B cell (primary cell): ENCODE measurements at places on chromosomes 5 and 9. TPM values are rescaled to one million over a fixed set of nuclear protein-coding genes. Genes with fewer than 3 reads are reported as not detected.

GRCh38 chr9:136675477-136676296 lies 11.6 kb downstream of the AGPAT2 start:
- peaks cover 12% of the 10 kb centered on the region for H3K36me3 ChIP-seq
- H3K4me1 ChIP-seq = no peaks in the 10 kb centered on the region
- H3K27me3 ChIP-seq = peaks cover 6% of the 10 kb centered on the region
- DNase-seq = no peak
- H3K4me3 ChIP-seq = no peak overlapping the region

DNA sequence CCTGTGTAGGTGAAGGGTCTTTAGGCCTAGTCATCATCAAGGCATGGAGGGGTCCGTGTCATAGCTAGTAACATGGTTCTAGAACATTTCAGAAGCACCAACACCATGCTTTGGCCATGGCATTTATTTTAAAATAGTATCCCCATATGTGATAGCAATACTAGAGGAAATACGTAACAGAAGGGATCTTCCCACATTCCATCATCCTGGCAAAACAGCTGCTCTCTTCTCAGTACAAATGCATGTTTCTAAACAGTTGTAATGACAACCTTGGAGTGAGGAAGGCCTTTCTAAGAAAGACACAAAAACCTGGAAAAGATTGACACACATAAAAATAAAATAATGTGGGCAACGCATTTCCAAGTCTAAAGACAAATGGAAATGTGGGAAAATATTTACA lies 97.6 kb downstream of the GADD45G start:
- H3K4me1 ChIP-seq = peaks cover 17% of the 10 kb centered on the region
- no peaks in the 10 kb centered on the region for H3K36me3 ChIP-seq
- no peak overlapping the region for H3K27ac ChIP-seq
- no peak for DNase-seq
- no peak overlapping the region for H3K4me3 ChIP-seq
- H3K27me3 ChIP-seq = no peaks in the 10 kb centered on the region

- no peak for DNase-seq
- H3K4me1 ChIP-seq = no peaks in the 10 kb centered on the region
- H3K36me3 ChIP-seq = no peaks in the 10 kb centered on the region
- H3K27me3 ChIP-seq = no peaks in the 10 kb centered on the region
- H3K4me3 ChIP-seq = no peak overlapping the region
- H3K27ac ChIP-seq = no peak overlapping the region
These were observed 194.2 kb upstream of the CHD1 start for GRCh38 chr5:99122976-99123375.

DNA sequence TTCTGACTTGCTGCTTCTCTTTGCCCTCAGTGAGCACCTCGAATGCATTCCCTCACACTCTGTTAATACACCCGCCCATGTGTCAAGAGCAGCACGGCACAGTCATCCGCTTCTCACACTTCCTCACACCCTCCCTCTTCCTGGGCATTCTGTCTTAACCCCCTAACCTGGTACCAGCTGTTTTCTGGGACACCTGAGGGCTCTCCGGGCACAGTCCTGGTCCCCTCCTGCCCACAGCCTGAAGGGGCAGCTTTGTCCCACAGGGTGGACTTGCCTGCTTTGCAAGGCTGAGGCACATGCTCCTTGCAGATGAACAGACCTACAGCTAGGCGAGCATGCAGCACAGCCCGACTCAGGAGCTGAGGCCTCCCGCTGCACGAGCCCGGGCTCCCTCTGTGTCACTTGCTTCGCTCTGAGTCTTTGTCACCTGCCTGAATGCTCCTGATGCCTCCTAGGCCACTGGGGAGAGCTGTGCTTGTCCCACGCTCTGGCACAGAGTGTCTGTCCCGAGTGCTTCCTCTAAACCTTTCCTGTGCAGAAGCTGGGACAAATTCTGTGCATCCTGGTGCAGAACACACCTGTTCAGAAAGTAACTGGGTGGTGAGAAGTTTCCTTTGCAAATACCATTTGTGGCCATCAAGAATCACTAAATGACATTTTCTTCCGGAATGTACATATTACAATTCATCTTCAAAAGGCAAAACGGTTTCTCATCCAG lies 47.8 kb downstream of the AHRR start:
- DNase-seq = peak; percentile 32
- no peaks in the 10 kb centered on the region for H3K36me3 ChIP-seq
- H3K27me3 ChIP-seq = peaks cover 10% of the 10 kb centered on the region
- peaks cover 27% of the 10 kb centered on the region for H3K4me1 ChIP-seq

ELL2 gene
- 27.0 and 31.6 TPM in 2 replicates for total RNA-seq

DNA sequence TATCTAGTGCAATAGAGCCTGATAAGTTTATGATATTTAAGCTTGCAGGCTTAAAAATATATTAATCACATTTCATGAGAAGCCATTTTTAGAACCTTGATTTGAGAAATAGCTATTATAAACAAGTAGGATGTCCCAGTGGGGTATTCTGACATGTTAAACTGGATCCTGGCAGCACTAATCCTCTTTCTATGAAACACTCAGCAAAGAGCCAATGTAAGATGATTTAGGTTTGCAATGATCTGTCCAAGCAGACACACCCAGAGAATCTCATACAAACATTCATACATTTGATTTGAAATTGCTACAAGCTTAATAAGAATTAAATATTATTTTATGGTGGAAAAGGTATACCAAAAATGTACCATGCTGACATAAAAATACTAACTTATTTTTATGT lies 86.5 kb downstream of the ERP44 start:
- no peak for DNase-seq
- no peak overlapping the region for H3K4me3 ChIP-seq
- H3K4me1 ChIP-seq = no peaks in the 10 kb centered on the region
- no peak overlapping the region for H3K27ac ChIP-seq
- H3K36me3 ChIP-seq = peaks cover 14% of the 10 kb centered on the region
- no peaks in the 10 kb centered on the region for H3K27me3 ChIP-seq

GRCh38 chr5:65086234-65086890 lies 317.6 kb downstream of the CWC27 start:
- H3K27me3 ChIP-seq = no peaks in the 10 kb centered on the region
- no peak overlapping the region for H3K4me3 ChIP-seq
- H3K36me3 ChIP-seq = no peaks in the 10 kb centered on the region
- H3K27ac ChIP-seq = no peak overlapping the region
- no peaks in the 10 kb centered on the region for H3K4me1 ChIP-seq
- no peak for DNase-seq

ARHGEF28 gene
- total RNA-seq = not detected in 2 replicates

- peaks cover 3% of the 10 kb centered on the region for H3K27me3 ChIP-seq
- no peak overlapping the region for H3K27ac ChIP-seq
- no peak overlapping the region for H3K4me3 ChIP-seq
These were observed 27.9 kb upstream of the RECK start for GRCh38 chr9:36008774-36009300.

LHX3 gene
- 0.19 and 0.30 TPM in 2 replicates for total RNA-seq

DNA sequence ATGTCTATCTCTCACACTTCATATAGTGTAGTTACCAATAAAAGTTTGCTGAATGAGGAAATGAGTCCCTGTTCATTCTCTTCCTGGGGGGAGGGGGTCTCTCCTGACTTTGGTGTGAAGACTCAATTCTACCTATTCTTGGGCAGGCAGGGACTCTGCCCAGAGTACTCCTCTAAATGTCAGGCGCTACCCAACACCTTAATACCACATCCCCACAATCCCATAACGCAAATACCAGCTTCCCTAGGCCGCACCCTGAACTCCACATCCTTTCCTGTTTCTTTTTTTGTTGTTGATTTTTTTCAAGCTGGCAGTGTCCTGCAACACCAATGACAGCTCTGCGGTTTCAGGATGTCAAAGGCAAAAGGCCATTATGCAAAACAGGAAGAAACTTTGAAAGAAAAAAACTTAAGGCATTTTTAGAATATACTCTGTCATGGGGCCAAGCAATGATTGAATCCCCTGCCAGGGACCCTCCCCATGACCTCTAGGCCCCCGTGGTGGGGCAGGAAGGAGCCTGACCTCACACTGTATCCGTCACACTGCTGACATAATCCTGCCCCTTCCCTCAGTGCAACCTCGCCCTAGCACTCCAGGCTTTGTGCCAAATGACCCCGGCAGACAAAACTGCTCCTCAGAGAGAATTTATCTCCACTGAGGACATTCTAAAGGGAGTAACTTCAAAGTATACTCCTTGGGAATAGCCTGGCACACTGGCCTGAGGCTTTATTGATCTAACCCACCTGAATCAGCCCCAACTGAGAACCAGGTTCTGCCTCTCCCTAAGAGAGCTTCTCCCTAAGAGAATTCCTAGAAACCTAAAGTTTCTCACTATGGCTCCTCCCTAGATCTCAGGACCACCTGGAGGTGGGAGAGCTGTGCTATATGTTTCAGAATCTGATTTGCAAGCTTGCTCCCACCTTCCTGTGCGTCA lies 8.0 kb downstream of the B4GALT1 start:
- no peaks in the 10 kb centered on the region for H3K27me3 ChIP-seq
- peak; percentile 69 for DNase-seq
- peak overlapping the region; percentile 23 for H3K4me3 ChIP-seq
- peaks cover 100% of the 10 kb centered on the region for H3K4me1 ChIP-seq
- H3K27ac ChIP-seq = peak overlapping the region; percentile 92
- H3K36me3 ChIP-seq = peaks cover 4% of the 10 kb centered on the region

GRCh38 chr9:106531491-106531890 lies 331.5 kb upstream of the ZNF462 start:
- no peak overlapping the region for H3K4me3 ChIP-seq
- no peaks in the 10 kb centered on the region for H3K4me1 ChIP-seq
- H3K36me3 ChIP-seq = no peaks in the 10 kb centered on the region
- H3K27me3 ChIP-seq = no peaks in the 10 kb centered on the region

PARP8 gene
- total RNA-seq = 82.3 and 83.6 TPM in 2 replicates

DNA sequence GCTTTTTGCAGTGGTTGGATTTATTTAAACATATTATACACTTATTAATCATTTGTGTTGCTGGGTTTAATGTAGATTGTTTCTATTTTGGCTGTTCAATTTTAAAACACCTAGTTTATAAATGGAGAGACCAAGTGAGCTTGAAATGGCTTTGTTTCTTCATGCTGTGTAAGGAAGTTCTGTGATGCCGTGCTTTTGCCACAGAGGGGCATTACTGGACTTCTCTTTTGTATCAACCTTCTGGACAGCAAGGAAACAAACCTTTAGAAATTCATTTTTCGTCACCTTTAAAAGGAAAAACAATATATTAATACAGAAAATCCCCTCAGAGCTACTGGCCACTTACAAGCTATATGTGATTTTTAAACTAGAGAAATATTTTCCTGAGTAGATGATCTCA lies 81.9 kb downstream of the DMRTA1 start:
- H3K4me3 ChIP-seq = no peak overlapping the region
- H3K4me1 ChIP-seq = no peaks in the 10 kb centered on the region
- no peaks in the 10 kb centered on the region for H3K36me3 ChIP-seq
- H3K27me3 ChIP-seq = no peaks in the 10 kb centered on the region

ADCY2 gene
- not detected in 2 replicates for total RNA-seq

GOLGA2 gene
- 76.3 and 87.3 TPM in 2 replicates for total RNA-seq

TERT gene
- total RNA-seq = 0.10 and 0.39 TPM in 2 replicates

- H3K27me3 ChIP-seq = no peaks in the 10 kb centered on the region
- no peak overlapping the region for H3K27ac ChIP-seq
- peaks cover 23% of the 10 kb centered on the region for H3K4me1 ChIP-seq
These were observed 2.3 kb downstream of the DENND4C start for GRCh38 chr9:19232823-19233194.

- H3K4me1 ChIP-seq = no peaks in the 10 kb centered on the region
- H3K27me3 ChIP-seq = no peaks in the 10 kb centered on the region
These were observed 54.9 kb upstream of the C5orf46 start for GRCh38 chr5:147961208-147961749.

IL3 gene
- total RNA-seq = not detected in 2 replicates

PPIC gene
- not detected in 2 replicates for total RNA-seq

- H3K4me3 ChIP-seq = no peak overlapping the region
- no peak for DNase-seq
- H3K27ac ChIP-seq = no peak overlapping the region
- no peaks in the 10 kb centered on the region for H3K27me3 ChIP-seq
- no peaks in the 10 kb centered on the region for H3K4me1 ChIP-seq
These were observed 193.5 kb upstream of the FTMT start for GRCh38 chr5:121658221-121658620.

ESM1 gene
- not detected in 2 replicates for total RNA-seq

GRCh38 chr9:133140606-133141005 lies 19.6 kb upstream of the RALGDS start:
- H3K4me3 ChIP-seq = no peak overlapping the region
- no peak overlapping the region for H3K27ac ChIP-seq
- H3K36me3 ChIP-seq = no peaks in the 10 kb centered on the region
- peaks cover 40% of the 10 kb centered on the region for H3K4me1 ChIP-seq
- H3K27me3 ChIP-seq = no peaks in the 10 kb centered on the region

GRCh38 chr5:71974622-71975021 lies 132.7 kb upstream of the MAP1B start:
- H3K27ac ChIP-seq = no peak overlapping the region
- H3K36me3 ChIP-seq = no peaks in the 10 kb centered on the region
- peaks cover 2% of the 10 kb centered on the region for H3K27me3 ChIP-seq
- DNase-seq = no peak
- no peaks in the 10 kb centered on the region for H3K4me1 ChIP-seq

SPINK7 gene
- not detected in 2 replicates for total RNA-seq
